ENCODE measurements at places on chromosomes 5 and 9.

GRCh38 chr9:15873573-15874177 is 320.8 kb downstream of the CCDC171 start:
- DNase-seq = no peak

- no peak for DNase-seq
Observed at GRCh38 chr9:76137931-76138330, 247.5 kb downstream of the PCSK5 start.

- DNase-seq = no peak
Observed at GRCh38 chr5:84181093-84181492, 203.6 kb downstream of the EDIL3 start.

- DNase-seq = no peak
Observed at GRCh38 chr5:173878224-173878967, 9.8 kb upstream of the CPEB4 start.

GRCh38 chr5:1553539-1554409 is 30.0 kb upstream of the LPCAT1 start:
- no peak for DNase-seq

- no peak for DNase-seq
Observed at GRCh38 chr9:34514816-34515215, 8.0 kb downstream of the ENHO start.

- DNase-seq = no peak
Observed at GRCh38 chr9:16591092-16591491, 279.4 kb downstream of the BNC2 start.

GRCh38 chr5:54002779-54003178 is 307.6 kb downstream of the ARL15 start:
- DNase-seq = no peak

- no peak for DNase-seq
Observed at GRCh38 chr5:51650824-51651223, 267.6 kb downstream of the ISL1 start.

GRCh38 chr5:100402071-100402470 is 133.1 kb upstream of the FAM174A start:
- DNase-seq = no peak
